Left ventricle myocardium inferior (tissue), 1 donor: ENCODE measurements at places on chromosomes 13 and 19. TPM values are rescaled to one million over a fixed set of nuclear protein-coding genes. Genes with fewer than 3 reads are reported as not detected.

DNA sequence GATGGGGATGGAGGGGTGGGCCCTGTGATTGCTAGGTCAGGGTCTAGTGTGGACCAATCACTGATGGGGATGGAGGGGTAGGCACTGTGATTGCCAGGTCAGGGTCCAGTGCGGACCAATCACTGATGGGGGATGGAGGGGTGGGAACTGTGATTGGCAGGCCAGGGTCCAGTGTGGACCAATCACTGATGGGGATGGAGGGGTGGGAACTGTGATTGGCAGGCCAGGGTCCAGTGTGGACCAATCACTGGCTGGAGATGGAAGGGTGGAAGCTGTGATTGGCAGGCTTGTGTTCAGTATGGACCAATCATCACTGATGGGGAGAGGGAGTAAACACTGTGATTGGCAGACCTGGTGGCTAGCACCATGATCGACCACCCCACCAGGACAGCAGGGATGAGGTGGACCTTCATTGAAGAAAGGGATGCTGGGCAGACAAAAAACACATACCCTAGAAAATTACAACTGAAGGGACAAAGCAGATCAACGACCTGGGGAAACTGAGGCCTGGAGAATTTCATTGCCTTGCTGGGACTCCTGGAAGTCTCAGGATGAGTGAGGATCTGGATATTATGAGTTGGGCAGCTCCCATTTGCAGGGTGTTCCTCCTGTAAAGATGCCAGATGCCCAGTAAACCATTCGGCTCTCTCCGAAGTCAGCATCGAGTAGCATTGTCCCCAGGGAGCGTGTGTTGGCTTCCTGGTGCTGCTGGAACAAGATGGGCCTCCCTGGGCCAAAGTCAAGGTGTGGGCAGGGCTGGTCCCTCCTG is 15.5 kb downstream of the TMPRSS9 start:
- no peak for DNase-seq

DNA sequence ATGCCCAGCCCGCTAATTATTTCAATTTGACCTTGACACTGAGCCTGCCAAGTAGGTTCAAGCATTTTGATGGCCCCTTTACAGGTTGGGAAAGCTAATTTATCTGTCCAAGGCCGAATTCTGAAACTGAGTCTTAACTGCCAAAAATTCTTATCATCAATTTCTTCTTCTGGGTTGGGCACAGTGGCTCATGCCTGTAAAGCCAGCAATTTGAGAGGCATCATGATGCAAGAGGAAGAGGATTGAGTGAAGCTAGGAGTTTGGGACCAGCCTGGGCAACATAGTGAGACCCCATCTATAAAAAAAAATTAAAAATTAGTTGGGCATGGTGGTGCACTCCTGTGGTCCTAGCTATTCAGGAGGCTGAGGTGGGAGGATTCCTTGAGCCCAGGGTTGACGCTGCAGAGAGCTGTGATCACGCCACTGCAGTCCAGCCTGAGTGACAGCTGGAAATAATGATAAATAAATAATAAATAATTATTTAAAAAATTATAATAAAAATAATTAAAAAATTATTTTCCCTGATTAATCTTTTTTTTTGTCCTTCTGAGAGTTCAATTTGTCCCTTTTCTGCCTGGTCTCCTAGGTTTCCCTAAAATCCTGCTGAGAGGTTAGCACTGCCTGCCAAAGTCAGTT is 1.3 kb upstream of the LDLR start:
- no peak for DNase-seq

DNA sequence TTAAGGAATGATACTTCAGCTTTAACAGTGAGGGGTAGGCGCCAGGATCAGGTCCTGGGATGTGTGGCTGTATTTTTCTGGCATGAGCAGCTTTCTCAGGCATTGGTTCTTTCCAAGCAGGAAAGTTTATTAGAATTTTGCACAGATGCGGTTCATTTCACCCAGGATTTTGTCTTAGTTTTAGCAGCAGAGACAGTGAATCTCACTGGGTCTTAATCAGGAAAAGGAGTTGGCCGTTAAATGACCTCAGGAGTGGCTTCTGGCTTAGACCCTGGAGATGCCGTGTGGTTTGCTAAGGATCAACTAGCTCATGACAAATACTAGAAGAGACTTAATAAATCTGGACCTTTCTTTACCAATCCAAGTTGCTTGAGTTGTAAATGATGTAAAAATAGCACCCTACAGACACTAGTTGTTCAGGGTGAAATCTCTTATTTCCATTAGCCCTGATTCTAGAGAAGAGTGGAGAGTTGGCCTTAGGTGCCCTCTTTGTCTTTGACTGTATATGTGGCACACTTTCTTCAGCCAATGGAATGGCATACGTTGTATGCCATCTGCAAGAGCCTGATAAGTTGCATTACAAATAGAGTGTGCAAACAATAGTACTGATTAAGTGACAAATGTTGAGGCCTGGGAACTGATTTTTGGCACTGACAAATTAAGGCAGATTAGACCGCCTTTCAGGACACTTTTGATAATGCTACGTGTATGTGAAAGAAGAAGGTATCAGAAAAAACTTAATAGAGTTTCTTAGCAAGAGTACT is 34.0 kb downstream of the LRCH1 start:
- no peak for DNase-seq

GRCh38 chr13:67776151-67776550 is 546.0 kb upstream of the PCDH9 start:
- DNase-seq: no peak

TMPRSS9 gene
- not detected for total RNA-seq

- no peak for DNase-seq
Measured at GRCh38 chr19:3279306-3279705, 54.8 kb downstream of the CELF5 start.

GRCh38 chr19:4007836-4008539 is 452 bp downstream of the PIAS4 start:
- DNase-seq: no peak

- peak; percentile 24 for DNase-seq
Measured at GRCh38 chr13:51453959-51454703, 1.3 kb upstream of the INTS6 start.

DNA sequence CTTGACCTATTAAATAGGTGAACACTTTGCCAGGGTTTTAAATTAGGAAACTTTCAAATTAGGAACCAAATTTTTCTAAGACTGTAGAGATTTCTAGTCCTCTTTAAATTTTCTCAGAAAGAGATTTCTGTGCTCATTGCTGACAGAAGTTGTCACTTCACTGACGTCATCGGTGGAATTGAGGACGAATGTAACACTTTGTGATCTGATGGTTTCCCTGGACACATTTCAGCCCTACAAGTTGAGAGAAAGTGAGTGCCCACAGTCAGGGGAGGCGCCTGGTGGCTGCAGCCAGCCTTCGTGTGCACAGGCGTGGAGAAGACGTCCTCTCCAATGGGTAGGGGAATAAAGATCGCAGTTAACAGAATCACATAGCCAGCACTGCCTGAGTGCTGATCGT is 396.5 kb upstream of the TSHZ3 start:
- no peak for DNase-seq

DNA sequence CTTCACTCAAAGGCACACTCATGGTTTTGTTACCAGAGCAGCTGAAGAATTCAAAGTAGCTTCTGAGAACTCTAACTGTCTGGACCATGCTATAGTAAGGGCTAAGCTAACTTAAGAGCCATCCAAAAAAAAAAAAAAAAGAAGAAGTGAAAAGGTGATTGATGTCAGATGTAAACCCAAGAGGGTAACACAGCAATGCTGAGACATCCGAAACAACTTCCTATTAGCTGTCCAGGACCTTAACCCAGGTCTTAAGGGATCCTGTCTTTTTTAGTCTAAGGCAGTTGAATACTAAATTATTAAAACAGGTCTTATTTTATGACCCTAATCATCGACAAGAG is 11.2 kb upstream of the RAB20 start:
- no peak for DNase-seq

DNA sequence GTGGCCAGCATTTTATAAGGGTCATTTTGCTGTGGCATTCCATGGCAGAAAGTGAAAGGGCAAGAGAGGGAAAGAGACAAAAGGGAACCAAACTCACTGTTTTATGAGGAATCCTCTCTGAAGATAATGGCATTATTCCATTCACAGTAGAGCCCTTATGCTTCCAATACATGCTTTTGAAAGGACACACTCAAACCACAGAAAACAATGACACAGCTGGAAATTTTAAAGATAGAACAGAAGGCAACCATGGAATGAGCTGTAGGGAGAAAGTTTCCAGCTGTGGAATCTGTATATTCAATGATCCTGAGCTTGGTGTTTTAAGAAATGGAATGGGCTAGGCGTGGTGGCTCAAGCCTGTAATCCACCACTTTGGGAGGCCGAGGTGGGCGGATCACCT is 677.4 kb downstream of the SLITRK1 start:
- DNase-seq: no peak

DNA sequence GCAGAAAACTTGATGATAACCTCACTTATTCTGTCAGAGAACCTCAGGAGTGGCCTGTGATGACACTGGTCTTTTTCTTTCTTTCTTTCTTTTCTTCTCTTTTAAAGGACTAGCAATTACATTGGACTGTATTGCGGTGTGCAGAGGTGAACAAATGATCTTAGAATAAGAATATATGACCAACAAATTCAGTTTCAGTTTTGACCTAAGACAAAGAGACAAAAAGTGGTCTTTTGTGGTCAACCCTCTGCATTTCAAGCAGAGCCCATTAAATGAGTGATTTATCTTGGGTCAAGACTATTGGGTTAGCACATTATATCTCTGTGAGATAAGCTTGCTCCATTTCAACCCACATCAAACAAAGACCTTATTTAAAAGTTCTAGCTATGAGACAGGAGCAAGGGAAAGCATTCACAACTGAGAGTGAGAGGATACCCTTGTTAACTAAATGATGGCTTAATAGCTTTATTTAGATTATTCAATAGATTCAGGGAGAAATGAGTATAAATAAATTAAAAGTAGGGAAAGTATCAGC is 644.4 kb downstream of the PCDH9 start:
- DNase-seq: no peak

PSMC4 gene
- 70.7 TPM for total RNA-seq

TJP3 gene
- total RNA-seq: not detected

TNNI3 gene
- total RNA-seq: 7,701 TPM

MBD3L3 gene
- total RNA-seq: not detected

DNA sequence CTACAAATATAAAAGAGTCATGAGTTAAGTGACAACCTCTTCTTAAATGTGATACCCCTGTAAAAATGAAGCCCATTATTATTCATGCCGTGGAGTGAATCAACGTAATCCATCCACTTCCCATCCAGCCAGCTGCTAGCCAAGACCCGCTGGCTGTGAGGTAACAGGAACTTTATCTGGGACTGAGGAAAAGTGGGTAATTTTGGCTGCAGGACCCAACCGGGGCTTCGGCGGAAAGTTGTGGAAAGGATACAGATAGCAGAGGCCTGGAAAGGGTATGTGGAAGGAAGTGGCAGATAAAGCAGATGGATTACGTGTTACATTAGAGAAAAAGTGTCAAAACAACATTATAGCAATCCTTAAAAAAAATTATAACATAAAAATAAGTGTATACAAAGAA is 48.3 kb downstream of the SLC7A1 start:
- DNase-seq: no peak

GRCh38 chr13:32047088-32047487 is 15.5 kb downstream of the FRY start:
- DNase-seq: no peak

DNA sequence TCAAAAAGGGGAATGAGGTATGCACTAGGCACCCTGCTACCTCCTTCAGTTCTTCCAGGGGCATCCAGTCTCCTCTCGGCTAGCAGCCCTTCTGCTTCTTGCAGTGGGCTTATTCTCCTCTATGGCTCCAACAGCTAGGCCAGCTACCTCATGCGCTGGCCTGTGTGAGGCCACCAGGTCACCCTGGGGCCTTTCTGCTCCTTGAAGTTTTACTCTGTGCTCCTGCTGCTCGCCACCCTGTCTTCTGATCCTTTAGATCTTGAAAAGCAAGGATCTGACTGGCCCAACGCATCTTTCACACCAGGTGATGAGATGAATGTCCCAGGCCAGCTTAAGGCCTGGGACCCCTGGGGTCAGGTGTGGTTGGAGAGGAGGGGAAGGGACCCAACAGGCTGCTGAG is 66.2 kb downstream of the RUBCNL start:
- no peak for DNase-seq

ERICH6B gene
- not detected for total RNA-seq
